Stimulated activated CD8-positive, alpha-beta memory T cell treated with anti-CD3 and anti-CD28 coated beads, Interleukin-15, amount 100 ng/mL, for 1 hour (primary cell): ENCODE measurements at places on chromosomes 13 and 19.

GRCh38 chr19:53849237-53849676 lies 18.4 kb upstream of the MYADM start:
- no peak for DNase-seq

GRCh38 chr19:1017115-1017905 lies 3.6 kb downstream of the TMEM259 start:
- no peak for DNase-seq

GRCh38 chr13:29847501-29847983 lies 2.9 kb downstream of the UBL3 start:
- DNase-seq = no peak

DNA sequence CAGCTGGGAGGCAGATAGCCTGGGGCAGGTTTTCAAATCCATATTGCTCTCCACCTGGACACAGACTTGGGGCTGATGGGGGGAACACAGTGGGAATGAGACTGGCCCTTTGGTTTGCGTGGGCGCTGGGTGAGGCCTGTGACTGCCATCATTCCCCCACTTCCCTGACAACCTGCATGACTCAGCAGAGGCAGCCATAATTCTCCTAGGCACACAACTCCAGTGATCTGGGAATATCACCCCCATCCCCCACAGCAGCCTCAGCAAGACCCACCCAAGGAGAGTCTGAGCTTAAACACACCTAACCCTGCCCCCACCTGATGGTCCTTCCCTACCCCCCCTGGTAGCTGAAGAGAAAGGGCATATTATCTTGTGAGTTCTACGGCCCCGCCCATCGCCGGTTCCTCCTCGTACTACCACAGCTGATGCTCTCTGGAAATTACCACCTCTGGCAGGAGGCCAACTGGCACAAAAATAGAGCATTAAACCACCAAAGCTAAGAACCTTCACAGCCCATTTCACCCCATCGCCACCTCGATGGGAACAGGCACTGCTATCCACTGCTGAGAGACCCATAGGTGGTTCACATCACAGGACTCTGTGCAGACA lies 71.0 kb downstream of the RNF17 start:
- no peak for DNase-seq

- no peak for DNase-seq
These were observed 18.0 kb upstream of the RBM26 start for GRCh38 chr13:79423801-79424642.

- DNase-seq = no peak
These were observed 4.3 kb upstream of the POU4F1 start for GRCh38 chr13:78607409-78608251.

- DNase-seq = no peak
These were observed 57.0 kb downstream of the SLC10A2 start for GRCh38 chr13:103009051-103009840.

GRCh38 chr13:32019612-32020233 lies 11.9 kb upstream of the FRY start:
- no peak for DNase-seq

DNA sequence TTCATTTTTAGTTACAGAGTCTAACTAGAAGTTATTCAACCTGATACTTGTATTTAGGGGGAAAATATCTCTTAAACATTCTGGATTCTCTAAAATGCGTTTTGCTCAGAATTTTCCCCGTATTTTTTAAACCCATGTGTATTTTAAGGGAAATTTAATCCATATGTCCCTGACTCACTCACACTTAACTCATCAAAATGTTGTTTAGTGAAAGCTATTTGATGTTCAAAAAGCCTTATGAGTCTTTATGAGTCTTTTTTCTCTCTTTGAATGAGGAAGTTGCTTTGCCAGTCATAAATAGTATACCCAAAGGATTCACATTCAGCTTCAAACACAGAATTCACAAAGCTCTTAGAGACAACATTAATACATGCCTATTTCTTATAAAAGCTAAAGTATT lies 16.4 kb downstream of the MAB21L1 start:
- no peak for DNase-seq
